Right ventricle myocardium inferior (tissue), 1 donor: ENCODE measurements at places on chromosomes 11 and 22. TPM values are rescaled to one million over a fixed set of nuclear protein-coding genes. Genes with fewer than 3 reads are reported as not detected.

SMTNL1 gene
- not detected for total RNA-seq

LRRN4CL gene
- 4.5 TPM for total RNA-seq

GAL gene
- total RNA-seq, result not detected

KCNJ4 gene
- total RNA-seq, result 16.0 TPM

MAPK8IP2 gene
- 0.57 TPM for total RNA-seq

DNA sequence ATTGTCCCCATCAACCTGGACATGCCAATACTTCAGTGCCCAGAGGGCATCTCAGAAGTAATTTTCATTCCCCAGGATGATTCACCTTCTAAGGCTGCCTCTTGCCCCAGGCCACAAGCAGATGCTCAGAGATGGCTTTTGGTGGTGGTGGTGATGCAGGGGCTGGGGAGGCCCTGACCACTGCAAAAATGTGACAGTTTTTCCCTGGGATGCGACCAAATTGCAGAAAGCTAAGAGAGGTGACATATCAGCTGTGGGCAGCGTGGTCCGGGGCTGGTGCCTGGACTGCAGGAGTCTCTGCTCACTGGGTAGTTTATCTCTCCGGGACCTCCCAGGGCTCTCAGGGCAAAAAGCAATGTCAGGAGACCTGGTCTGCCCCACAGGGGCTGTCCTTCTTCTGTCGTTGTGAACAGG is 39.7 kb upstream of the ACCSL start:
- DNase-seq, result no peak

- DNase-seq, result no peak
Observed at GRCh38 chr11:120471131-120471530, 40.4 kb upstream of the GRIK4 start.

- DNase-seq, result no peak
Observed at GRCh38 chr22:22587577-22588188, 28.6 kb upstream of the PRAME start.

DNA sequence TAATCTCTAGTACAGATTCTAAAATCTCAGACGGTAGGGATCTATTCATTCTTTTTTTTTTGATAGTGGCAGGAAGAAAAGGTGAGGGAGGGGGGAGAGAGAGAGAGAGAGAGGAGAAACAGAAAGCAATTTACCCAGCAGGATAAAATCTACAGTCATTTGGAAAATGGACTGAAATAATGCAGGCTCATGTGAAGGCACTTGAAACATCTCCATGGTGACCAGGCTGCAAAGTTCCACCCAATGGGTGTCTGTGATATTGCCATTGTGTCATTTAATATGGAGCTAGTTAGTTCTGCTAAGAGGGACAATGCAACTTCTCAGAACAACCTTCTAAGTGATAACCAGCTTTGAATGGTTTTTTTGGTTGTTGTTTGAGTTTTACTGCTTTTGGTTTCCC is 165.2 kb upstream of the RAG2 start:
- DNase-seq, result no peak
